ENCODE measurements at places on chromosomes 1 and 21.

DNA sequence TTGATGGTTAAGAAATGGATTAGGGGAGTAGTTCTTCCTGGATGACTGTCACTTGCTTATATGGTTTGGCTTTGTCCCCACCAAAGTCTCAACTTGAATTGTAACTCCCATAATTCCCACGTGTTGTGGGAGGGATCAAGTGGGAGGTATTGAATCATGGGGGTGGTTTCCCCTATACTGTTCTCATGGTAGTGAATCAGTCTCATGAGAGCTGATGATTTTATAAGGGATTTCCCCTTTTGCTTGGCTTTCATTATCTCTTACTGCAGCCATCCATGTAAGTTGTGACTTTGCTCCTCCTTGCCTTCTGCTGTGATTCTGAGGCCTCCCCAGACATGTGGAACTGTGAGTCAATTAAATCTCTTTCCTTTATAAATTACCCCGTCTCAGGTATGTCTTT lies 1621.1 kb downstream of the MRPL39 start:
- no peak for DNase-seq

DNA sequence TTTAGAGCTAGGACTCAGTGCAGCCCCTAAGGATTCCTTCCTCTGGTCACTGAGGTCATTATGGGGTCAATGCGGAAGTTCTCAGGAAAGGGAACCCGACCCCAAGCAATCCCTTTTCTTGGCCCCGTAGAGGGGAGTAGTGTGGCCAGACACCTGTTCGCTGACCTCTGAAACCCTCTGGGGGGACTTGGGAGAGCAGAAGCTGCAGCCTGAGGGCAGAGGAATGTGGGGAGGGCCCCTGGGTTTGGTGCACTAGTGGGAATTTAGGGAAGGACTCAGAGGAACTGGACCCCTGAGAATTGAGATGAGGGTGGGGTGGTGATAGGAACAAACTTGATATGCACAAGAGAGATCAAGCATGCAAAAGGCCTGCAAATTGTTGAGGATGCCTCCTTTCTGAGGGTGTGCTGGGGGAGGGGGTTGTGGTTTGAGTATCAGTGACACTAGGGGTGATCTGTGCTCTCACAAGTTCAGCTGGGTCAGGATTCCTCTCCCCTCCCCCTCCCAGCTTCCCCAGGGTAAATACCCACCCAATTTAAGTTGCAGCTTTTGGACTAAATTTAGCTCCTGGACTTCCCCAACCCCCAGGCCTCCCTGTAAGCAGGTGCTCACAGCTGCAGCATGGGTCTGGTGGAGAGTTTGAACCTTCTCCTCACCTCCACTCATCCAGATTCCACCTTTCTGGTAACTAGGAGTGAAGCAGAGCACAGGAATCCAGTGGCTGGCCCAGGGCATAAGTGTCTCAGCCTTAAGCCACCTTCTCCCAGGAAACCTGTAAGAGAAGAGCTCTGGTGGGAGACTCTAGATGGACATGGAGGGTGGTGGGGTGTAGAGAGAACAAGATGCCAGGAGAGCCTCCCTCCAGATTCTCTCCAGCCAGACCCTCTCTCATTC lies 13.5 kb downstream of the ADAMTSL4 start:
- no peak for DNase-seq

DNA sequence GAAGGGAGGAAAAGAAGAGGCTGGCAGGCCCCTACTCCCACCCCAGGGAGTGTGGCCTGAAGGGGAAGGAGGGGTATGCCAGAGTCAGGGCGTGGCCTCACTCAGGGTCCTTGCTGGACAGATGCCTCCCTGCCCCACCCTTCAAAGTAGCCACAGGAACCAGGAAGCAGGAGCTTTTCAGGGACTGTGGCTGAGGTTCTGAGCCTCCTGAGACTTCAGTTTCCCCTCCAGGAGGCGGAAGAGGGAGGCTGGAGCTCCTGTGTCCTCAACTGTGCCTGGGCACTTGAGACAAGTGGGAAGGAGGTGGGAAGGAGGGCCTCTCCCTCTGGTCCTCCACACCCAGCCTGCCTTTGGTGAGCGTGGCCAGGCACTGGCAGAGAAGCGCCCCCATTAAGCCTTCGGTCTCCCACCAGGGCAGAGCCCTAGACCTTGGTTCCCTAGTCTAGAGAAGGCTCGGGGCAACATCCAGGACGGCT lies 5.3 kb downstream of the CELSR2 start:
- DNase-seq, result no peak

- no peak for DNase-seq
Measured at GRCh38 chr1:151949371-151950193, 40.3 kb upstream of the THEM4 start.

- no peak for DNase-seq
Measured at GRCh38 chr1:29900712-29901111, 664.4 kb downstream of the PTPRU start.
